Testis (tissue), 5 donors: ENCODE measurements at places on chromosomes 16 and 17. TPM values are rescaled to one million over a fixed set of nuclear protein-coding genes. Genes with fewer than 3 reads are reported as not detected.

GRCh38 chr17:60542071-60542470 is 16.0 kb upstream of the APPBP2 start:
- no peaks in the 10 kb centered on the region for H3K4me1 ChIP-seq
- H3K36me3 ChIP-seq = no peaks in the 10 kb centered on the region
- DNase-seq = no peak
- H3K4me3 ChIP-seq = no peak overlapping the region
- no peaks in the 10 kb centered on the region for H3K27me3 ChIP-seq

GRCh38 chr17:10067446-10068143 is 130.8 kb downstream of the GAS7 start:
- no peaks in the 10 kb centered on the region for H3K36me3 ChIP-seq
- no peak for DNase-seq
- peaks cover 8% of the 10 kb centered on the region for H3K4me1 ChIP-seq
- H3K27ac ChIP-seq = no peak overlapping the region
- H3K27me3 ChIP-seq = no peaks in the 10 kb centered on the region

GRCh38 chr17:27647765-27648164 is 16.8 kb downstream of the LGALS9 start:
- no peaks in the 10 kb centered on the region for H3K27me3 ChIP-seq
- H3K4me1 ChIP-seq = no peaks in the 10 kb centered on the region
- no peak overlapping the region for H3K27ac ChIP-seq
- H3K4me3 ChIP-seq = no peak overlapping the region
- DNase-seq = no peak

DNA sequence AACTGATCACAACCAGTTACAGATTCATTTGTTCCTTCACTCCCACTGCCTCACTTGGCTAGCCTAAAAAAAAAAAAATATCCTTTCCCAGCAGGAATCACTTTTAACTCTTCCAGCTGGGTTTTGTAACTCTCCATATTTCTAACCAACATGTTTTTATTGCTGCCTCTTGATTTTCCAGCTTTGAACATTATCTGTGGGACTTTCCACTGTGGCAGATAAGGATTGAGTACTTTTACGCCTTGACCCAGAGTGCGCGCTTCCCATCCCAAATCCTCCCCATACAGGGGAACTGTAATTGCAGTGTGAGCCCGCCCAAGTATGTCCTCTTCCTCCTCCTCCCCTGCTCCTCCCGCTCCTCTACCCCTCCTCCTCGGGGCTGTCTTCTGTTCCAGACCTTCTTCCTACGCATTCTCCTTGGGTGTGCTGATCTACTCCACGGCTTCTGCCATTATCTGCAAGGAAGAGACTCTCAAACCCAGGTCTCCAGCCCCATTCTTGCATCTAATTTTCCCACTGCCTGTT is 43.4 kb downstream of the CYB5D2 start:
- H3K4me1 ChIP-seq = no peaks in the 10 kb centered on the region
- no peak overlapping the region for H3K27ac ChIP-seq
- no peaks in the 10 kb centered on the region for H3K27me3 ChIP-seq
- DNase-seq = peak; percentile 46
- no peaks in the 10 kb centered on the region for H3K36me3 ChIP-seq
- H3K4me3 ChIP-seq = no peak overlapping the region

DNA sequence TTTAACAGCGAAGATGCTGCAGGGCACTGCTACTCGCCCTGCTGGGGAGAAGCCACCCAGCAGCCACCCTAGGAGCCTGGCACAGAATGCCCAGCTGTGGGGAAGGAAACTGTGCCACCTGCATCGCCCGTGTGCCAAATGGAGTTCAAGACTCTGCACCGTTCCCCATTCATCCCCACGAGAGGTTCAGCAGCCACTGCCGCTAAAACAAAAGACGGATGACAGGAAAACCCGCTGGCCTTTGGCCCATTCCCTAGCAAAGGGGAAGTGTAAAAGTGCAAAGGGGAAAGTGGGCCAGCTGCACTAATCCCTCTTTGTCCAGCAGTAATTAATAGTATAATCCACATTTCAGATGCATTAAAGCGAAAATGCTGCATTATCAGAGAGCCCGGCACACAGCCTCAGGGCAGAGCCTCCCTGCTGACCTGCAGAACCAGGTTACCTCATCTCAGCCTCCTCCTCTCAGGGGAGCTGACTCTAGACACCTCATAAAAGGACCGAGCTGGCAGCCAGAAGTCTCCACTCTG is 37.7 kb downstream of the ZFHX3 start:
- no peak for DNase-seq
- H3K4me1 ChIP-seq = no peaks in the 10 kb centered on the region
- H3K4me3 ChIP-seq = no peak overlapping the region
- no peaks in the 10 kb centered on the region for H3K36me3 ChIP-seq

DNA sequence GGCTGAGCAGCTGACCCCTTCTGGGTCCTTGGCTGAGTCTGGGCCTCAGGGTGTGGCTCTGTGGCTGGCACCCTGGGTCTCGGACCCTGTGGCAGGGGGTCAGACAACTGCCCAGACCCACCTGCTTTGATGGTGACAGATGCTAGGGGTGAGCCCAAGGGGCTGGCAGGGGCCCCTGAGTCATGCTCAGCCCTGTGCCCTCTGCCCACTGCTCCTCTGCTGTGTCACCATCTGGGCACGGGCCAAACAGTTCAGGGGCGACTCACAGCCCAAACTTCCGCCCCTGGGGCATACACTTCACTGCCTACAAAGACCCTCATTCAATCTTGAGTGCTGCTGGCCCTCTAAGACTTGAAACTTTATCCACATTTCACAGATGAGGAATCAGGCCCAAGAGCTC is 5.7 kb downstream of the ADGRG1 start:
- no peak for DNase-seq
- no peak overlapping the region for H3K4me3 ChIP-seq
- H3K4me1 ChIP-seq = peaks cover 54% of the 10 kb centered on the region
- H3K27me3 ChIP-seq = no peaks in the 10 kb centered on the region
- H3K36me3 ChIP-seq = no peaks in the 10 kb centered on the region

DNA sequence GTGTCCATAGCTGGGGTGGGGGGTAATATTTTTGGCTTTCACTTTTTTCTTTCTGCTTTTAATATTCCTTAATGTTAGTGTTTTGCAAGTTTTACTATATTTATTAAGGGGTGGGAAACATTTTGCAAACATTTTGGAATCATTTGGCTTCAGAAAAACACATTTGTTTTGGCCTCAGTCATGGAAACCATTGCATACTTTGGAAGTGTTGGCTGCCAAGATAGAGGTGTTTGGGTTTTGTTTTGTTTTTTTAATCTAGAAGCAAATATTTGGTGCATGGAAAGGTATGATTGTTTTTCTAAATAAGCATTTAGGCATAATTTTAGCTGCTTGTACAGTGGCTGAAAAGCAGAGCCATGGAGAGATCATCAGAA is 243.3 kb downstream of the KATNIP start:
- no peaks in the 10 kb centered on the region for H3K36me3 ChIP-seq
- H3K27me3 ChIP-seq = no peaks in the 10 kb centered on the region
- H3K27ac ChIP-seq = no peak overlapping the region
- H3K4me3 ChIP-seq = no peak overlapping the region
- no peak for DNase-seq
- no peaks in the 10 kb centered on the region for H3K4me1 ChIP-seq

DNA sequence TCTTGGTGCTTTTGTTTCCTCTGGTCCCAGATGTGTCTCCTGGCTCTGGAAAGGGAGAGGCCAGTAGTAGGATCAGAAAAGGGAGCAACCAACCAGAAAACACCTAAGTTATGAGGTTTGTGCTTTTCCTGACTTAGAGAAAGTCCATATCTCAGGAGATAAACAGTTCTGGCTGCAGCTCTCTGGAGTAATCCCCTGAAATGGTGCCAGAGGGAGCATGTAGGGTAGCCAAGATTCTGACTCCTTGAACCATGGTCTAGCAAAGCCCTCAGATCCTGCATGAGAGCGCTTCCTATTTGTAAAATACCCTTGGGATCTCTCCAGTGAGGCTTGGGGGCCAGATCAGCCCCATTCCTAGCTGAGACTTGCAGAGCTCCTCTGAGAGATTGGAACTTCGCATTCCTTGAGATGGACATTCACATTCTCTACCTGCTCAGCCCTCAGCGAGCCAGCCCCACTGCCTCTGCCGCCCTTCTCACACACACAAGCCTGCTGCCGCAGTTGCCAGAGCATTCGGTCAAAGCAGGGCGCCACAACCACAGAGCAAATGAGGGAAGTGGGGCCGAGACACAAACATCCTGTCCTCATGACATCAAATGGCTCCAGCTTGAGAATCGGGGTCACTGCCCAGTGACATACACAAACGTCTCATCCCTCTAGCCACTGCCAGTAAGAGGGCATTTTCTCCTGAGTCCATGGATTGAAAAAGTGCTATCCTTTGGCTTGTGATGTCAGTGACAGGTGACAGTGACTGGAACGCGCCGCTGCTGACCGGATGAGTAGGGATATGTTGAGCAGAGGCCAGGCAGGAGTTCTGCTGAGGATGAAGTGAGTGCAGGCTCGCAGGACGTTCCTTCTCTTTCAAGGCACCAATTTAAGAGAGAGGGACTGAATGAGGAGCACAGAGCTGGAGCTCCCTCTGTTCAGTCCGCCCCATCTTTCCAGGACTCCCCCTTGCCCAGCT is 5.0 kb downstream of the ABHD15 start:
- no peak overlapping the region for H3K4me3 ChIP-seq
- no peak for DNase-seq
- H3K36me3 ChIP-seq = no peaks in the 10 kb centered on the region
- peaks cover 6% of the 10 kb centered on the region for H3K4me1 ChIP-seq
- H3K27ac ChIP-seq = no peak overlapping the region

DNA sequence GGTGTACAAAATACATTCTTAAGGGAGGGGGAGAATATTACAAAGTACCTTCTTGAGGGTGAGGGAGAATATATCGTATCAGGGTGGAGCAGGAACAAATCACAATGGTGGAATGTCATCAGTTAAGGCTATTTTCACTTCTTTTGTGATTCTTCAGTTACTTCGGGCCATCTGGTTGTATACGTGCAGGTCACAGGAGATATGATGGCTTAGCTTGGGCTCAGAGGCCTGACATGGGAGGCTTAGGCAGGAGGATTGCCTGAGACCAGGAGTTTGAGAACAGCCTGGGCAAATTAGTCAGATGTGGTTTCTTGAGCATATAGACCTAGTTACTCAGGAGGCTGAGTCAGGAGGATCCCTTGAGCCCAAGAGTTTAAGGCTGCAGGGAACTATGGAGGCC is 13.1 kb downstream of the ODAD4 start:
- no peaks in the 10 kb centered on the region for H3K4me1 ChIP-seq
- no peak overlapping the region for H3K4me3 ChIP-seq
- H3K27me3 ChIP-seq = no peaks in the 10 kb centered on the region
- H3K27ac ChIP-seq = no peak overlapping the region
- DNase-seq = no peak
- no peaks in the 10 kb centered on the region for H3K36me3 ChIP-seq

- H3K27me3 ChIP-seq = no peaks in the 10 kb centered on the region
- no peaks in the 10 kb centered on the region for H3K36me3 ChIP-seq
- no peaks in the 10 kb centered on the region for H3K4me1 ChIP-seq
Measured at GRCh38 chr17:43790311-43790940, 10.2 kb downstream of the CFAP97D1 start.

DNA sequence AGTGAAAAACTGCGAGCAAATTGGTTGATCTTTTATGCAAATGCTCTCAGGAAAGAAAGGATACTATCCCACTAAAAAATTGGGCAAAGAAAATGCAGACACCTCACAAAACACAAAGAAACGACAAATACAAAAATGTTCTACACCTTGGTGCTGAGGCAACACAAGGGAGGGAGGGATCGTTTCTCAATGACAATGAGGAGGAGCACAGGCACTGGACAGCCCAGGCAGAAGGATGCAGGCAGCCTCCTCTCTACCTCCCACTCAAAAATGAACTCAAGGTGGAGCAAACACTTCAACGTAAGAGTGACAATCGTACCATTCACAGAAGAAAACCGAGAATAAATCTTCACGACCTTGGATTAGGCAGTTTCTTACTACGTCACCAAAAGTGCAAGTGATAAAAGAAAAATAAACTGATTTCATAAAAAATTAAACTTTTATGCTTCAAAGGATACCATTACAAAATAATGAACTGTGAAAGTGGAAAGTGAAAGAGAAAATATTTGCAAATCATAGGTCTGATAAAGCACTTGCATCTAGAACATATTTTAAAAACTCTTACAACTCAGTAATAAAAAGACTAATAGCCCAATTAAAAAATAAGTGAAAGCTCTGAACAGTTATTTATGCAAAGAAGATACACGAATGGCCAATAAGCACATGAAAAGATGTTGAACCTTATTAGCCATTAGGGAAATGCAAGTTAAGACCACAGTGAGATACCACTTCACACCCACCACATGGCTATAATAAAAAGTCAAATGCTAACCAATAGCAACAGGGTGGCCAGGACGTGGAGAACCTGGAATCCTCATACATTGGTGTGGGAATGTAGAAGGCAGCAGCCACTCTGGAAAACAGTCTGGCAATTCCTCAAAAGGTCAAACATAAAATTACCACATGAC is 80.8 kb upstream of the TRAP1 start:
- no peaks in the 10 kb centered on the region for H3K36me3 ChIP-seq
- no peaks in the 10 kb centered on the region for H3K27me3 ChIP-seq
- H3K4me1 ChIP-seq = peaks cover 5% of the 10 kb centered on the region
- H3K27ac ChIP-seq = no peak overlapping the region
- no peak overlapping the region for H3K4me3 ChIP-seq

- no peak within 1 kb of the TSS for H3K27ac ChIP-seq
- H3K4me1 ChIP-seq = peaks cover 7% of the 10 kb centered on the region
- H3K36me3 ChIP-seq = no peaks in the 10 kb centered on the region
- H3K27me3 ChIP-seq = no peaks in the 10 kb centered on the region
Measured at GRCh38 chr16:88382491-88383400, at the start of gene ZNF469. Gene ZNF469 (plus strand): TSS chr16:88382959. CDS start chr16:88427471, 44,512 bp downstream.

- no peaks in the 10 kb centered on the region for H3K27me3 ChIP-seq
- no peak for DNase-seq
- H3K4me1 ChIP-seq = no peaks in the 10 kb centered on the region
Measured at GRCh38 chr17:825216-825615, 43.1 kb downstream of the MRM3 start.

DNA sequence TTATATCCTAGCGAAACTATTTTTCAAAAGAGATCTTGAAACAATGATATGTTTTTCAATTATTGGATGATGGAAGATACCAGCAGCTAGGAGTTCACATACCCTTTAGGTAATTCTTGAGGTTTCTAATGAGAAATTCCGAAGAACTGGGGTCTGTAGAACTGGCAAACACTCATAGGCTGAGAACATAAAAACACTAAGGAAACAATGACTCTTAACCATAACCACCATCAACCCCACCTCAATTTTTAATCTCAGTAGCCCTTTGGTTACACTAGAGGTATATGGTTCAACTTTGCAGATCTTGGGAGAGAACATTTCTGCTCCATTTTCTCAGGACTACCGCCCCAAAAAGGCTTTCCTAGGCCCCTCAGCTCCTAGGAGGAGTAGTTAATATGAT is 65.7 kb upstream of the NPEPPS start:
- no peak overlapping the region for H3K4me3 ChIP-seq
- no peak for DNase-seq
- H3K27me3 ChIP-seq = no peaks in the 10 kb centered on the region
- H3K4me1 ChIP-seq = no peaks in the 10 kb centered on the region
- no peaks in the 10 kb centered on the region for H3K36me3 ChIP-seq
- no peak overlapping the region for H3K27ac ChIP-seq

The CCL17 gene
- 0.81 TPM for total RNA-seq

The KRT9 gene
- not detected for total RNA-seq

The WSCD1 gene
- total RNA-seq = 11.6 TPM

The TMEM94 gene
- total RNA-seq = 151 TPM

The KRT32 gene
- total RNA-seq = not detected
